ENCODE measurements at places on chromosomes 11 and 22.

GRCh38 chr11:39741066-39741465 is 1718.4 kb downstream of the LRRC4C start:
- no peak overlapping the region for H3K4me3 ChIP-seq
- no peak for DNase-seq
- no peaks in the 10 kb centered on the region for H3K36me3 ChIP-seq
- H3K27ac ChIP-seq, result no peak overlapping the region

GRCh38 chr22:21929253-21929652 is 23.4 kb downstream of the PPM1F start:
- peaks cover 11% of the 10 kb centered on the region for H3K36me3 ChIP-seq
- H3K27me3 ChIP-seq, result no peaks in the 10 kb centered on the region
- no peaks in the 10 kb centered on the region for H3K4me1 ChIP-seq
- H3K4me3 ChIP-seq, result no peak overlapping the region

- no peaks in the 10 kb centered on the region for H3K36me3 ChIP-seq
- no peaks in the 10 kb centered on the region for H3K27me3 ChIP-seq
- no peaks in the 10 kb centered on the region for H3K4me1 ChIP-seq
- H3K4me3 ChIP-seq, result no peak overlapping the region
- no peak for DNase-seq
Measured at GRCh38 chr11:35030716-35031213, 108.2 kb upstream of the CD44 start.

GRCh38 chr11:129155745-129156144 is 36.4 kb downstream of the ARHGAP32 start:
- no peak overlapping the region for H3K4me3 ChIP-seq
- H3K4me1 ChIP-seq, result no peaks in the 10 kb centered on the region
- H3K27me3 ChIP-seq, result no peaks in the 10 kb centered on the region
- H3K36me3 ChIP-seq, result no peaks in the 10 kb centered on the region

GRCh38 chr11:80958361-80958760 is 1517.5 kb upstream of the TENM4 start:
- no peaks in the 10 kb centered on the region for H3K4me1 ChIP-seq
- no peak overlapping the region for H3K4me3 ChIP-seq
- no peak overlapping the region for H3K27ac ChIP-seq
- no peaks in the 10 kb centered on the region for H3K27me3 ChIP-seq
- no peaks in the 10 kb centered on the region for H3K36me3 ChIP-seq

- no peaks in the 10 kb centered on the region for H3K36me3 ChIP-seq
- no peaks in the 10 kb centered on the region for H3K4me1 ChIP-seq
- no peak overlapping the region for H3K27ac ChIP-seq
- no peaks in the 10 kb centered on the region for H3K27me3 ChIP-seq
Measured at GRCh38 chr22:43320943-43321900, 21.9 kb downstream of the SCUBE1 start.

DNA sequence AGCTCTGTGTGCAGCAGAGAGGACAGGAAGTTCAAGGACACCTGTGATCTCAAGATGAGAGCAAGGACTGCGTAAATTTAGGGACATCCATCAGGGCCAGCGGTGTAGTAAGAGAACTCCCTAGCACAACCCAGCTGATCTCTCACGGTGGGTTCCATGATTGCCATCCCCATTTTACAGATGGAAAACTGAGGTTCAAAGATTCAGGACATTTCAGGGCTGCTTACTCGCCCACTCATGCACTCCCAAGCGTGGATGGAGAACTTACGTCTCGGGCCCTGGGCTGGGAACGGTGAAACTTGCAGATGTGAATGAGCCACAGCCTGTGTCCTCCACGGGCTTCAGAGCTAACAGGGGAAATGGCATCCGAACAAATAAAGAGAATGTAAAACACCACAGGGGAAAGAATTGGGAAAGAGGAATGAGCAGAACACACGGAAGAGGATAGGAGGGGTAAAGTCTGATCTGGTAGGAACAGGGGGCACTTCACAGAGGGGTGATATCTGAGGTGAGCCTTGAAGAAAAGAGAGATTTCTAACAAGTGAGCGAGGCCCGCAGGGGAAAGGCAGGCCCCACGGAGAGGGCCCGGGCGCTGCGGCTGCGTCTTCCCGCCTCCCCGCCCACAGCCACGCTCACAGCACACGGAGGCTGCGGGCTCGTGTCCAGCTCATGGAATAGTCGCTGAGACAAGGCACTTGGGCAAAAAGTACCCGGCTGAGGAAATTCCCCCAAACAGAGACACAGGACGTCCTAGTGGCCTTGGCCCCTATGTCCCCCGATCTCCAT is 55.9 kb downstream of the RPUSD4 start:
- no peak overlapping the region for H3K4me3 ChIP-seq
- H3K27me3 ChIP-seq, result no peaks in the 10 kb centered on the region
- no peak overlapping the region for H3K27ac ChIP-seq
- no peak for DNase-seq

GRCh38 chr11:1567052-1567720 is 4.9 kb downstream of the DUSP8 start:
- H3K4me3 ChIP-seq, result no peak overlapping the region
- H3K27me3 ChIP-seq, result no peaks in the 10 kb centered on the region
- H3K27ac ChIP-seq, result no peak overlapping the region
- DNase-seq, result no peak
- no peaks in the 10 kb centered on the region for H3K36me3 ChIP-seq
- H3K4me1 ChIP-seq, result no peaks in the 10 kb centered on the region

GRCh38 chr11:95501761-95502266 is 270.8 kb upstream of the SESN3 start:
- H3K36me3 ChIP-seq, result no peaks in the 10 kb centered on the region
- no peak for DNase-seq
- no peaks in the 10 kb centered on the region for H3K27me3 ChIP-seq
- no peaks in the 10 kb centered on the region for H3K4me1 ChIP-seq
- H3K27ac ChIP-seq, result no peak overlapping the region

DNA sequence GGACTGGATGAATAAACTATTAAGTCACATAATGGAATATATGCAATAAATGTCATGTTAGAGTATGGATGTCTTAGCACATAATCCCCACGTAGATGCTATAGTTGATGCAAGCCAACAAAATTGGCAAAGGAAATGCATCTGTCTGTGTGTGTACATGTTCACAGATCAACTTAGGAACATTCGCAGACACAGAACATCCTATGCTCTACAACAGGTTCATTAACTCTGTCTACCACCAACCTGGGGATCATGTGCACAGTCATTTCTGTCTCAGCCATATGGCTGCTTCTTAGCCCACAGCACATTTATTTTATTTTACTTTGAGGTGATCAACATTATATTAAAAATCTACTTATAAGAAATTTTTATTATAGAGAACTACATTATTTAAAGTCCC is 4.9 kb downstream of the MSANTD4 start:
- H3K36me3 ChIP-seq, result no peaks in the 10 kb centered on the region
- H3K4me3 ChIP-seq, result no peak overlapping the region
- no peak for DNase-seq
- H3K27ac ChIP-seq, result no peak overlapping the region
- no peaks in the 10 kb centered on the region for H3K4me1 ChIP-seq
- no peaks in the 10 kb centered on the region for H3K27me3 ChIP-seq

- no peak overlapping the region for H3K27ac ChIP-seq
- no peak overlapping the region for H3K4me3 ChIP-seq
- no peaks in the 10 kb centered on the region for H3K36me3 ChIP-seq
- DNase-seq, result no peak
Measured at GRCh38 chr11:16512899-16513241, 156.5 kb upstream of the SOX6 start.

- no peak for DNase-seq
- no peaks in the 10 kb centered on the region for H3K36me3 ChIP-seq
- H3K27ac ChIP-seq, result no peak overlapping the region
- no peaks in the 10 kb centered on the region for H3K4me1 ChIP-seq
- no peaks in the 10 kb centered on the region for H3K27me3 ChIP-seq
Measured at GRCh38 chr11:113409526-113409925, 21.9 kb downstream of the ANKK1 start.

DNA sequence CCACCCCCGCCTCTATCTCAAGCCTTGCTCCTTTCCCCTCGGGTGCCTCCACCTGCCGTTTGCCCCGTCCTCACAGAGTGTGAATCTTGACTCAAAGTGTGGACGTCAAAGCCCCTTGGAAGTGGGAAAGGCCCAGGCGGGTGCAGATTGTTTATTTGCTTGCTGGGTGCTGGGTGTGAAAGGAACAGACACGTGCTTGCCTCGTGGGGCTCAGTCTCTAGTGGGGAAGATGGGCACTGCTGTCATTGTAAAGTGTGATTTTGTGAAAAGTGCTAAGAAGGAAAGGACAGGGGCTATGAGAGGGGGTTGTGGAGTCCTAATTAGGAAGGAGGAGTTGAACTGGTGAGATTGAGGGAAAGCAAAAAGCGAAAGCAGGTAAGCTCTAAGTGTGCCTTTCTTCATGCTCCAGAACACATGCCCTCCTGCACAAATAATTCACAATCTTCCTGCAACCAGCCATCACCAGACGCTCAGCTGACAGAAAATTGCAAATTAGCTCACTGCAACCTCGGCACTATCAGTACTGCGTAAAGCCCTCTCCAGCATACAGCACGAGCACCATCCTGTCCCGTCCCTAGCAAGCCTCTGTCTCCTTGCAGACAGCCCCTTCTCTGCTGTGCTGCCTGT is 9.7 kb upstream of the GCAT start:
- H3K36me3 ChIP-seq, result no peaks in the 10 kb centered on the region
- H3K27me3 ChIP-seq, result no peaks in the 10 kb centered on the region
- no peak for DNase-seq
- no peaks in the 10 kb centered on the region for H3K4me1 ChIP-seq
- H3K4me3 ChIP-seq, result no peak overlapping the region
- no peak overlapping the region for H3K27ac ChIP-seq

DNA sequence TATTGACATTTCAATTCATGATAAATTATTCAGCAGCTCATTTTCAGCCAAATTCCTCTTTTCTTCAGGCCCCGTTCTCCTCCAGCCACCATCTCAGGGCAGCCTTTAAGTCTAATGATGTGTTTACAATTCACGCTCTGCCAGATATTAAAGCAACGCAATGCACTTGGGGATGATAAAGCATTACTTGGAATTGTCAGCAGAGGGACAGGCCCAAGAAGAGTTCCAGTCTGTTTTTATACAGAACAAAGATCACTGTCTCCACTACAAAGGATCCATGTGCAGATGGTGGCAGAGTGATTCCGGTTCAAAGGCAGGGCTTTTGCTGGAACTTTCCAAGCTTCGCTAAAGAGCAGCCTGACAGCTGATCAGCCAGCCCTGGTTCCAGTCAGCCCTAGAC is 13.6 kb upstream of the GALNT18 start:
- no peaks in the 10 kb centered on the region for H3K27me3 ChIP-seq
- no peak for DNase-seq
- H3K27ac ChIP-seq, result no peak overlapping the region
- H3K4me1 ChIP-seq, result no peaks in the 10 kb centered on the region
- no peak overlapping the region for H3K4me3 ChIP-seq
- H3K36me3 ChIP-seq, result no peaks in the 10 kb centered on the region

- no peak overlapping the region for H3K27ac ChIP-seq
- H3K27me3 ChIP-seq, result no peaks in the 10 kb centered on the region
- H3K4me3 ChIP-seq, result no peak overlapping the region
- no peaks in the 10 kb centered on the region for H3K36me3 ChIP-seq
Measured at GRCh38 chr11:27201454-27202302, 161.1 kb downstream of the BBOX1 start.

DNA sequence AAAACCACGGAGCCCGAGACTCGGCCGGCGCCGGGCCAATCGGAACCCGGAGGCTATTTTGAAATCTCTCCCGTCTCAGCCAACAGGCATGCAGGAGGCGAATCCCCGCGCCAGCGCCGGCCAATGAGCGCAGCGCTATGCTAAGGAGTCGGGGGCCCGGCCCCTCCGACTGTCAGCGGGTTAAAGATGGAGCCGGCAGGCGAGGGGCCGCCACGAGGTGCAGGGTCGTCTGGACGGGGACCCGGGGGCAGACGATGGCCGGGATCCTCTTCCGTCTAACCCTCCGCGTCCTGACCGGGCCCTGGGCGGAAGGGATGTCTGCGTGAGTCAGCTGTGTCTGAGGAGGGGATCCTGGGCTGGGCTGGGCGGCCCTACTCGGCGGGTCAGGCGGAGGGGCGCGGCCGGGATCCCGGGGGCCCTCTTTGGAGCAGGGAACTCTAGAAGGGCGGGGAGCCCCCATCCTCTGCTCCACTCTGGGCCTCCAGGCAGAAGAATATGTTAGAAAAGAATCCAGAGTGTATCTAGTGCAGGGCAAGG is 10.0 kb downstream of the SDF2L1 start:
- H3K27me3 ChIP-seq, result no peaks in the 10 kb centered on the region
- DNase-seq, result peak; percentile 85
- H3K4me3 ChIP-seq, result peak overlapping the region; percentile 58
- peaks cover 7% of the 10 kb centered on the region for H3K4me1 ChIP-seq
- H3K36me3 ChIP-seq, result no peaks in the 10 kb centered on the region

DNA sequence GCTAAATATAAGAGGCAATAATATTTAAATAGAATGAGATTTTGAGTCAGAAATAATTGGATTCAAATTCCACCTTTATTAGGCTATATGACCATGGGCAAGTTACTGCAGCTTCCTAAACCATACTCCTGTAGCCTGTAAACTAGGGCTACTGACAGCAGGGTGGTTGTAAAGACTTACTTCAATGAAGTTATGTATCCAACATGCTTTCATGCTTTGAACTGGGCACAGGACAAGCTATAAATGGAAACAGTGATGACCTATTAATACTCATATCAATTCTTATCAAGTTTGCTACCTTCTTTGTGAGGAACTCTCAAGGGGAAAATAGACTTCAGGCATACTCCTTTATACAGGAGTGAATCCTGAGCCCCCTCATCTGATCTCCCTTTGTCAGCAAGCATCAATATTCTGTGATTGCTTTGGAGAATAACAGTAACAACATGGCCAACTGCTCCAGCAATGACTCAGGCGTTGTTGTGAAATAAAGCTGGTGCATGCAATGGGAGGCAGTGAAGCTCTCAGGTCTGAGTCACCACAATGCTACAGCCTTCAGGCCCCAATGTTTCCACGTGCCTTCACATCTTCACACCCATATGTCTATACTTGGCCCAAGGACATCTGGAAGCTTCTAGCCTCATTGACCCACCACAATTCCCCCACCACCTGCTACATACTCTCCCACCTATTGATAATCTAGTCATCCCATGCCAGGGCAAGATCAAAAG is 102.5 kb downstream of the KCNA4 start:
- H3K4me3 ChIP-seq, result no peak overlapping the region
- no peaks in the 10 kb centered on the region for H3K4me1 ChIP-seq
- no peaks in the 10 kb centered on the region for H3K27me3 ChIP-seq

- H3K4me1 ChIP-seq, result peaks cover 4% of the 10 kb centered on the region
- H3K27me3 ChIP-seq, result peaks cover 12% of the 10 kb centered on the region
- H3K27ac ChIP-seq, result no peak overlapping the region
- no peak overlapping the region for H3K4me3 ChIP-seq
Measured at GRCh38 chr11:71255800-71256479, 3.6 kb upstream of the SHANK2 start.

DNA sequence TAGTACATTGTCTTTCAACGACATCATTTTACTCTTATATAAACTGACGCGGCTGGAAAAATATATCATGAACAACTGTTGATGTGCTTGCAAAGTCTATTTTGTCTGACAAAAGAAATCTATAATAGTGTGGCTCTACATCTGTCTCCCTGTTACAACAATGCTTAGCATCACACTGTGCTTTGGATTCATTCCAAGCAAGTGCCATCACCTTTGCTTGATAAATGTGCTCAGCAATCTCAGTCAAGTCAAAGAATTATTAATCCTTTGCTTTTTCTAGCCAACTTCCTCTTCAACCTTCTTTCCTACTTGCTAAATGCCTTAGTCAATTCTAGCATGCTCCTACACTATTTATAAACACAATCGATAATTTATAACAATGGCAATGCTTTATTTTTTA is 140.5 kb downstream of the FCHSD2 start:
- no peaks in the 10 kb centered on the region for H3K36me3 ChIP-seq
- H3K4me1 ChIP-seq, result no peaks in the 10 kb centered on the region
- DNase-seq, result no peak
- no peaks in the 10 kb centered on the region for H3K27me3 ChIP-seq

GRCh38 chr11:95222817-95223216 is 8.2 kb downstream of the SESN3 start:
- no peaks in the 10 kb centered on the region for H3K4me1 ChIP-seq
- H3K27me3 ChIP-seq, result no peaks in the 10 kb centered on the region
- no peak overlapping the region for H3K27ac ChIP-seq
- H3K4me3 ChIP-seq, result no peak overlapping the region
- DNase-seq, result no peak

All from breast epithelium (tissue), 4 donors.